ENCODE measurements at places on chromosomes 16 and 17.

GRCh38 chr17:40846515-40847144 is 20.4 kb downstream of the KRT12 start:
- no peak for DNase-seq

DNA sequence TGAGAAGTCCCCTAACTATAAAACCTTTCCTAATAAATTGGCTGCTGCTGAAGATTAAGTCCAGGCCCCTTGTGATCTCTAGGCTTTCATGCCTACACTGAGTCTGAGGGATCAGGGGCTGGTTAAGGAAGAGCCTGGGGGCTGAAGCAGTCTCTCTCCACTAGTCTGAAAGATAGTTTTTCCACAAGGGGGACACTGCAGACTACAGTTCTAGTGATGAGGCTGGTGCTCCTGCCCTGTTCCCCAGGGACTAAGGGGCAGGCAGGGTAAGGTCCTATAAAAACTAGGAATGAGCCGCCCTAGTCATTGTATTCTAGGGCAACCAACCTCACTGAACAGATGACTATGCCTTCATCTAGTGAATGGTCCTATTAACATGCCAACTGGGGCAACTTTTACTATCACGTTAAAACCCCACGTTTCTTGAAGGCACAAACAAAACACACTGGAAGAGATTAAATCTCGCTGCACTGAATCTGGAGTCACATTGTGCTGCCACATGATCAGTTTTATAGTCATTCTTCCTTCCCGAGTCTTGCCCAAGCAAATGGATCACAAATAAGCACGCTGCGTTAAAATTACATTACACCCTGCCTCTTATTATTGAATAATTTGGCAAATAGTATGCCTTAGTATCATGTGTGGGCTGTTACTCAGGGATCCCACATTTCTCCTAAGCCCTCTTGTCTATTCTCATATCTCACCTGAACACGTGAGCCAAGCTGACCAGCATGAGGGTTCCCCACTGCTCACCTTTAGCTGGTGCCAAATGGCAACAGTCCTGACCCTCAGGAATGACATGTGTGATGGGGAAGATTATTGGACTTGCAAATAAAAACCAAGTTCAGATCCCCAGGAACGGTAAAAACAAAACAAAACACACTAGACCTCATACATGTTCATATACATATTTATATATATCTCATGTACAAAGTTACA is 95.4 kb upstream of the TOB1 start:
- no peak for DNase-seq

DNA sequence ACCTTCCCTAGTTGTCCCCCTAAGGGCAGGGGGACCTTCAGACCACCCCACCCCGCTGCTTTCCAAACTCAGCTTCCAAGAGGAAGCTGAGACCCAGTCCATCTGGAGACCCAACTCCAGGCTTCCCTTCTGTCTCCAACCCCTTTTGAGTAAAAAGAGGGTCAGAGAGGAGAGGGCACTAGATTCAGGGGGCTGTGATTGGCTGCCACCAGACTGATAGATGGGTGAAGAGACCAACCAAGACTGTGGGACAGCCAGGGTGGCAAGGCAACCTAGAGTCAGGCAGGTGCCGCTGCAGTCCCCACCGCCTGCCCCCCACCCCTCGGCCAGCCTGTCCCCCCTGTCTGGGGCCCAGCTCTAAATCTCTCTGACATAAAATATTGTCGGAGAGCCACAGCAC is 92.5 kb downstream of the SDK2 start:
- DNase-seq, result no peak

DNA sequence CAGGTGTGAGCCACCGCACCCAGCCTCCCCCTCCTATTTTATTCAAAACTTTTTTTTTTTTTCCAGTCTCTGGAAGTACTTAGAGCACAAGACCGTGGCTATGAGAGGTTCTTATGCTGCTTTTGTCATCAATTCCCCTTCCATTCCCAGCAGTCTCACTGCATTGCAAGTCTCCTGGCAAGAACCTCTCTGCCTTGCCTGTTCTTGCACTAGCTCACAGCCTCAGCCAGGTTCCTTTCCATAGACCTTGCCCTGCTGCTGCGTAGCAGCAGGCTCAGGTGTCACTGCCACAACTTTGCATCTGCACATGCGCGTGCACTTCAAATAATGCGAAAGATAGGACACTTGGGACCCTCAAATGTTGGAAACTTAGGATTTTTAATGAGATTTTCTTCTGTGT is 15.6 kb downstream of the ATP6V0A1 start:
- DNase-seq, result no peak

DNA sequence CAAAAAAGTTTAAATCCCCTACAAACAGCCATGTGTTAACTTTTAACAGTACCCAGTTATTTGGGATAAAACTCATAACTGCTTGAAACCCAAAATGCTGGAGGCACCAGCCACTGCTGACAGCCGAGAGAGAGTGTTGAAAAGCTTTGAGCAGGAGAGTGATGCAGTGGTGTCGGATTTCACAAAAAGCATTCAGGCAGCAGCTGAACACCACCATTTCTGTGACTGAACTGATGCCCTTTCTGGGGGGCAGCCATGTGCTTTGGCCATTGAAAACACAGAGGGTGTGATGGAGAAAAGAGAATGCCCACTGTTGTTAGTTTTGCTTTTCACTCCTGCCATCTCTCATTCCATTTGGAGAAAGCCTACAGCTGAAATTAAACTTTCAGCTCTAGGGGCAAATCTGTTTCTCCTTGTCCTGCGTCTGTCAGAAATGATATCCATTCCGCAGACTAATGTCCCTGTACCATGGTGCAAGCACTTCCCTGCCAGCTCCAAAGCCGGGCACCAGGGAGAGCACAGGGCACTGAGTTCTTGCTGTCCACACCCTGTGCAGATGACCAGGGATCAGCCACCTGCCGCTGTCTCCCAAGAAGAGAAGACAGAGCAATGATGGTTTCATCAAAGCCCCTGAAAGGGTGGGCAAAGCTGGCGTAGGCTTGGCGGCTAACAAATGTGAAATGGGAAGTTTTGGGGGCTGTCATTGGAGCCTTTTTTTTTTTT is 16.6 kb upstream of the MLYCD start:
- no peak for DNase-seq

DNA sequence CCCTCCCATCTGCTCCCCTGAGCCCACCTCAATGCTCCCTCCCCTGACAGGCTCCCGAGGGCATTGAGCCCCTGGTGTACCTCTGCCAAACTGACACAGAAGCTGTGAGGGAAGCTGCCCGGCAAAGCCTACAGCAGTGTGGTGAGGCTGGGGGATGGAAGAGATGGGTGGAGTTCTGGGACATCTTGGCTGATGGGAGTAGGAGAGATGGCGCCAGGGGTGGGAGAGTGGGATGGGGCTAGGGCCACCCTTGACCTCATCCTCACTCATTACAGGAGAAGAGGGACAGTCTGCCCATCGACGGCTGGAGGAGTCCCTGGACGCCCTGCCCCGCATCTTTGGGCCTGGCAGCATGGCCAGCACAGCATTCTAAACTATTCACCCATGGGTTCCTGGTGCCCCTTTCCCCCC is 16.2 kb upstream of the CTCF start:
- DNase-seq, result no peak

DNA sequence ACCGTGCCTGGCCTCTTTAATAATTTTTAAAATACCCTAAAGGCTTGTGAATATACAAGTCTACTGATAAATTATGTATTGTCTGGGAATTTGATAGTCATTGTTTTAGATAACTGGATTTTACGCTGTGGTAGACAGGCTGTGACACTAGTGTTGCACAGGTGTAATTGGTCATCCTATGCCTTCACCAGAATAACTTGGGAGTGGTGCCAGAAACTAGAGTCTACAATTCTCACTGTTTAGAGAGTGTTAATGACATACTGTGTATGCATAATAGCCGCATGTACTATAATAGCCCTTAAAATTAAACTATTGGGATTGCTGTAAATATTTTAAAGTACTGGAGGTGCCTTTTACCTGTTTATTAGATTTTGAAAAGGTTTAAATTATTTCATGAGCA is 11.4 kb downstream of the CNEP1R1 start:
- DNase-seq, result no peak

GRCh38 chr17:78723001-78723796 is 58.9 kb downstream of the CYTH1 start:
- DNase-seq, result no peak

- no peak for DNase-seq
Measured at GRCh38 chr17:31807846-31808245, 51.2 kb downstream of the COPRS start.

DNA sequence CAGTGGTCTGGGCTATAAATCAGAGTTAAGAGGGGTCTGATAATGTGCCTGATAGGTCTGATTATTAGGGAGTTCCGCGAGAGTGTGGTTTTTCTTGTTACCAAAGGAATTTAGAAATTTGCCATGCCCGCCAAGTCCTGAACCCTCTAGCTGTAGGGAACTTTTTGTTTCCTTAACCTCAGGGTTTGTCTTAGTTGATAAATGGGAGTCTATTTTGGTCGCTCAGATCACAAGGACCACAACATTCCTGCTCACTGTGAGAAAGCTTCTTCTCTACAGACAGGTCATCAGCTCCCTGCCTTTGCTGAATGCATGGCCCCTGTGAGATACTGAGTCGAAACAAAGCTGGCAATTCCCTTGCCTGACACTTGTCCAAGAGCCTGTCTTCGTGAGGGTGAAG is 497.8 kb downstream of the HS3ST4 start:
- no peak for DNase-seq

DNA sequence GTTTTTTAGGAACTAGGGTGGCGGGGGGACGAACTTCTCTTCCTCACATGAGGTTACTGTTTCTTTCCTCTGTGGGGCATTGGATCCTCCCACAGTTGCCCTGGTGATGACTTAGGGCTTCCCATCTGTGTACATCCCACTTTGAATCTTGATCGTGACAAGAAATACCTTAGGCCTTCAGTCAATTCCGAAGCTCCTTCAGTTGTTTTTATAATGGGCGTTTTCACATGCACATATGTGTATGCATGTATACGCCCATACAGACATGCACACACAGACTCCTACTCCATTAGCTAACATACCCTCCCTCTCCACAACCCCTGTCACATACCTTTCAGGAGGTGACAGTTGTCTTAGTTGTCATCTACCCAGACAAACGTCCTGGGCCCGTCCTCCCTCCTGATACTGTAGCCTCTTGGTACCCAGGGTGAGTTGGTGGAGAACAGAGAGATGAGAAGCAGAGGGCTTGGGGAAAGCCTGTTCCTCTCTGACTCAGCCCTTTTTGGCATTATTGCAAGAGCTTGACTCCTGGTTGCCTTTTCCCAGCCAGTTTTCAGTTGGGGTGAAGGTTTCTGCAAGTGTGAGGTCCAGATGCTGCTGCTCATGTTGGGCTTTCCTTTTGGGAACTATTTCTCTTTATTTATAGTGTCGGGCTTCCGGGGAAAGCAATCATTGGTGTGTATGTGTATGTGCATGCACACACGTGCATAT is 2.2 kb upstream of the AOC2 start:
- no peak for DNase-seq

GRCh38 chr17:45043813-45044540 is 7.5 kb downstream of the DCAKD start:
- DNase-seq, result no peak

- DNase-seq, result no peak
Measured at GRCh38 chr17:67500261-67500660, 123.2 kb downstream of the PITPNC1 start.

DNA sequence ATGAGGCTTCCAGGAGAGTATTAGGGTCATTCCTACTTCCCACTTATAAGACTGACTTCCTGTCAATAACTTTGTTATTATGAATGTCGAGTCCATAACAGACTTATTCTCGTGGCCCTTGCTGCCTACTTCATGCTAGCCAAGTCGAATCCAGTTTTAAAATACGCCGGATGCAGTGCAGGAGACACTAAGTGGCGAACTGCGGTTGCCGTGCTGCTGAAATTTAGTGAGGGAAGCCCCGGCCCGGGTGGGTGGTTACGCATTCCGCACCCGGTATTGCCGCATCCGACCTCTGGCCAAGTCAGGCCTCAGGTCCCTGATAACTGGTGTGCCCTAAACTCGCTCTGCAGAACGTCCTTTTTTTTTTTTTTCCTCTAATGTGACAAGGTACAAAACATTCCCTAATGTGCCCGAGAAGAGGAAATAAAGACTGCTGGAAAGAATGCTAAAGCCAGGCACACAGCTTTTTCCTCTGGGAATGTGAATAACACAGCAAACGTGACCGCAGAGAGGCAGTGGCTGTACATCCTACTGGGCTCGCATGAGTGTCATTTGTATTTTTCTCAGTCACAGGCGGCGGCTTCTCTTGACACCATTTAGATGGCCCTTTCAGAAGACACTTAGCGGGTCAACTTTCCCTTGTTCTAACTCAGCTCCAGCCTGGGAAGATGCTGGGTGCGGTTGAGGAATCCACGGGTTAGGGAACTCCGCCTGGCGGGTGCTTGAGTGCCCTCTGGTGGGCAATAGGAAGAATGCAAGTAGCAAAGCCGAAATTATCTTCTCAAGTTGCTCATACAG is 7.1 kb upstream of the AKTIP start:
- no peak for DNase-seq

GRCh38 chr16:77594799-77595596 is 127.3 kb upstream of the NUDT7 start:
- DNase-seq, result no peak

DNA sequence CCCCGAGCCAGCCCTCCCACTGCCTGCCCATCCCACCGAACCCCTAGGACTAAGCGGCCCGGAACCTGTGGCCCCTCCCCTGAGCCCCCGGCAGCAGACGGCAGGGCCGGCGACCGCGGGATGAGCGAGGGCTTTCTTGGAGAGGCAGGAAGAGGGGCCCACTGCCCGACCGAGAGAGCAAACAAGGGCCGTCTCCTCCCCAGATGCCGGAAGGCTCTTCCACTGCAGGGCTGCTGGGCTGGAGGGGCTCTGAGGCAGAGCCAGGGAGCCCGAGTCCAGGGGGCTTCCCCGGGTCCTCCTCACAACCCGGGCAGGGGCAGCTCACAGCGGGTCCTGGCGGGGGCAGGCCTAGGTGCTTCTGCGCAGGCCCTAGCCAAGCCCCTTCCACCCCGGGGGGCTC is 2.9 kb downstream of the PERCC1 start:
- DNase-seq, result no peak

Data from AG09319 (cell line).